Activated T-helper 1 cell treated with anti-CD3 and anti-CD28 coated beads, Interleukin-2, amount 50 U/mL, for 16 hours (primary cell): ENCODE measurements at places on chromosomes 5 and 9.
A peak's percentile ranks its signal among the peaks of the same experiment; 100 is the strongest.

DNA sequence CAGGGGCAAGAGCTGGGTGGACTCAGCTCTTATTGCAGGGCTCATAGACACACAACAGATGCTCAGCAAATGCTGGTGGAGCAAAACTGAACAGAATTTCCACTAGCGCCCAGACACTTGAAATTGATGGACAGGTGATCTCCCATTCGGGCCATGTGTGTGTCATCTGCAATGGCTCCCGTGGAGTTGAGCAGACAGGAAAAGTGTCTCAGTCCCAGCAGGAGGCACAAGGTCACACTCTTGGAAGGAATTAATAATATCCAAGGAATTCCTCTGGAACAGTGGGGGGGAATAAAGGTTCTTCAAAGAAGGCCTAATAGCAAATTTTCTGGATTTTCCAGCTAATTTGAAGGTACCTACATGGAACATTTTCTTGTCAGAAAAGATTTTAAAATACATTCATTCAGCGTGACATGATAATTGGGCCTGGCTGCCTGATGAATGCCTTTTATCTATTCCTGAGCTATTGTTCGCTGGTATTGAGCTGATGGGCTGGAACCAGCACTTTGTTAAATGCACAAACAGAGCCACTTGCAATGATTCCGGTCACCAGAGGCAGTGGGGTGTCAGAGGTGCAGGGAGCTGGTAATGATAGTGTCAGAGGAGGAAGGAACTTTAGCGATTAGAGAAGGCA lies 31.5 kb upstream of the ALDH1B1 start:
- no peak for DNase-seq

DNA sequence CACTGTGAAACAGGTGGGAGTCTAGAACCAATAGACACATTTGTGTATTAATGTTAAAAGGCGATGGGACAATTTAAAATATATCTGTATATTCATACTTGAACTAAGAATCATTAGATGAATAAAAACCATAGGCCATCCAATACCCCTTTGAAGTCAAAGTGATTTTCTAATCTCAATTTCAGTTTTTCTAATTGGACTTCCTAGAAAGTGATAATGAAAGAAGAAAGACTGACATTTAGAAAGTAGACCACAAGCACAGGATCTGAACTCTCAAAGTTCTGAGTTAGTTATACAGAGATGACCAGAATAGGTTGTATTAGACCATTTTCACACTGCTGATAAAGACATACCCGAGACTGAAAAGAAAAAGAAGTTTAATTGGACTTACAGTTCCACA lies 412.8 kb upstream of the PIK3R1 start:
- no peak for DNase-seq

DNA sequence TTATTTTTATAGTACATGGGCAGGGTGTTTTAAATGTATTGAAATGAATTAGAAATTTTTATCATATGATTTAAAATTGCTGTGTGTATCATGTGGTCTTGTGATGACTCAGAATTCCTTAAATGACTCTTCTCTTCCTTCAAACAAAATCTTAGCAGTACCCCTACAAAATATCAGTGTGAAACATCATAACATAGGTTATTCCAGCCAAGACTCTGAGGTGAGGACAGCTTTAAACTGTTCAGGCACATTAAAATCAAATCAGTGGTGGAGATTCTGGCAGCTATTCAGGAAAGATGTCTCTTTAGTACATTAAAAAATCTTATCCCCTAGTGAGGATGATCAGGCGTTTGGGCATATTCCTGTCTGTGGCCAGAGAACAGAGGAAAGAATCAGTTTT lies 174.0 kb downstream of the MAN2A1 start:
- no peak for DNase-seq

GRCh38 chr9:123960965-123961364 lies 31.0 kb upstream of the DENND1A start:
- no peak for DNase-seq

- peak; percentile 74 for DNase-seq
These were observed 117.2 kb downstream of the RXRA start for GRCh38 chr9:134443174-134444037.

DNA sequence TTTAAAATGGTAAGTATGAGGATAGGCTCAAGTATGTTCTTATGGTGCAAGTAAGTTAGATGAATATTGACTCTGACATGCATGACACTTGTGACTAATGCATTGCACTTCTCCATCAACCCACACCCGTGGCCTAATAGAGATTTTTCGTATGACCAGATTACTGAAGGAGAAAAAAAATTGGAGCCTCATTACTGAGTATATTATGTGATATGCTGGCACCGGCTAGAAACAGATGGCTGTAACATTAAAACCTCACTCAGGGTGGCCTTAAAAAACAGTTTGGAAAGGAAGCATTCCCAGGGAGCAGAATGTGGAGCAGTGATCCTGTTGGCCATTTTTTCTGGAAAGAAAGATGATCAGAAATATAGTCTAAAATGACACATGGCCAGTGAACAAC lies 766.4 kb downstream of the PRELID2 start:
- no peak for DNase-seq

DNA sequence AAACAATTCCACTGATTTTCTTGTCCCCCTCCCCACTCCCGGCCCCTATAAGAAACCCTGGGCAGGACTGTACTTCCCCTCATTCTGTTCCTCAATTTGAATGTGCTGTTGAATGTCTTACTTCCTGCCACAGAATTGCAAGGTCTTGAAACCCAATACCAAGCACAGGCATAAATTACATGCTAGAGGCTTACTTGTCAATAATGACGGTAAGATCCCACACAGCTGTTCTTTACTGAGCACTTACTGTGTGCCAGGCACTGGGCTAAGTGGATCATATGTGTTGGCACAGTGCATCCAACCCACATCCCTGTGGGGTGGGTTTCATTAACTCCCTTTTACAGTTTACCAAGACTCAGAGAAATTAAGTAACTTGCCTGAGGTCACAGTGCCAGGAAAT lies 63.4 kb downstream of the MVB12B start:
- DNase-seq, result no peak
